Colonic mucosa (tissue), 4 donors: ENCODE measurements at places on chromosomes 6 and 20. TPM values are rescaled to one million over a fixed set of nuclear protein-coding genes. Genes with fewer than 3 reads are reported as not detected.

DNA sequence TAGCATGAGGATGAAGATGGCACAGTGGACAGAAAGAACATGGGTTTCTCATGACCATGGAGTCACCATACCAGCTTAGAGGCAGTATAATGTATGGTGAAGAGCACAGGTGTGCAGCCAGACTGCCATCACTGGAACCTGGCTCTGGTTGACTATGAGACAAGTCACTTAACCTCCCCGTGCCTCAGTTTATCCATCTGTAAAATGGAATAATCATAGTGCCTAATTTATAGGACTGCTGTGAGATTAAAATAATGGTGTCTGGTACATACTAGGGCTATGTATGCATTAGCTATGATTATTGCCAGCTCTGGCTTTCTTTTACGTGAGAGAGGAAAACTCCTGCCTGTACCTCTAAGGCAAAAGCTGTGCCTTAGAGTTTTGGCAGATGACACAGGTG lies 19.4 kb downstream of the SLC35B3 start:
- no peak for DNase-seq

Gene PROCR
- total RNA-seq: 14.5 TPM

DNA sequence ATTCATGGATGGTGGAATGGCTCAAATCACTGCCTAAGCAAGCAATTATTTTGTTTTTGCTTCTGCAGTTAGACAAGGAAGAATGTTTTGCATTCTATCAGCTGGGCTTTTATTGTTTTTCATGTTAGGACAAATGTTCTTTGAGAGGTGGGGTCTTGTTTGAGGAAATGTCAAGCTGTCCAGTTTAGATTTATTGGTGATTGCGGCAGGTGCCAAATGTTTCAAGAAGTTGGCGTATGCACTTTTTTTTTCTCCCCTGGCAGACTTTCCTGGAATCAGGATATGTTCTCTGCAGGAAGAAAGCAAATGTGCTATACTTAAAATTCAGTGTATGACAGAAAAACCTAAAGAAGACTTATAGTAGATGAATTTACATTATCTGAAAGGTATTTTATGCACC lies 81.0 kb upstream of the JAG1 start:
- DNase-seq: no peak

GRCh38 chr6:170017603-170018320 lies 266.3 kb downstream of the ERMARD start:
- DNase-seq: no peak

DNA sequence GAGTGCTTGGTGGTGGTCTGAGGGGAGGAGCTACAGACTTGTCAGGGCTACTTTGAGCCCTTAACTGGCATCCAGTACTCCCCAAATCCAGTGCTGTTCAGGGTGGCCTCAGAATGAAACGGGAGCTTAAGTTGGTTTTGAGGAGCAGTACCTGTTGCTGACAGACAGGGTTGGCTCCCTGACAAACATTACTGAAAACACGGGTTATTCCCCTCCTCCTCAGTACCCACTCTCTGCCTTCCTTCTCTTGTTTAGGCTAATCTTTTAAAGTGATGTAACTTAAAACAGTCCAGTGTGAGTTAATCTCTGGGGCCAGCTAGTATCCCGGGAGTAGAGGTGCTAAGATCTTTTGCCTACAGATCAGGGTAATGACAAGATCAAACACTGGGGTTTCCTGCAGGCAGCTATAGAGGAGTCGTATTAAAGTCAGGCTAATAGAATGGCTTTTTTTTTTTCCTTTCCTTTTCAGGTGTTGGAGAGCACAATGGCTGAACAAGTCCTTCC lies 3.7 kb downstream of the TNFAIP3 start:
- DNase-seq: no peak

DNA sequence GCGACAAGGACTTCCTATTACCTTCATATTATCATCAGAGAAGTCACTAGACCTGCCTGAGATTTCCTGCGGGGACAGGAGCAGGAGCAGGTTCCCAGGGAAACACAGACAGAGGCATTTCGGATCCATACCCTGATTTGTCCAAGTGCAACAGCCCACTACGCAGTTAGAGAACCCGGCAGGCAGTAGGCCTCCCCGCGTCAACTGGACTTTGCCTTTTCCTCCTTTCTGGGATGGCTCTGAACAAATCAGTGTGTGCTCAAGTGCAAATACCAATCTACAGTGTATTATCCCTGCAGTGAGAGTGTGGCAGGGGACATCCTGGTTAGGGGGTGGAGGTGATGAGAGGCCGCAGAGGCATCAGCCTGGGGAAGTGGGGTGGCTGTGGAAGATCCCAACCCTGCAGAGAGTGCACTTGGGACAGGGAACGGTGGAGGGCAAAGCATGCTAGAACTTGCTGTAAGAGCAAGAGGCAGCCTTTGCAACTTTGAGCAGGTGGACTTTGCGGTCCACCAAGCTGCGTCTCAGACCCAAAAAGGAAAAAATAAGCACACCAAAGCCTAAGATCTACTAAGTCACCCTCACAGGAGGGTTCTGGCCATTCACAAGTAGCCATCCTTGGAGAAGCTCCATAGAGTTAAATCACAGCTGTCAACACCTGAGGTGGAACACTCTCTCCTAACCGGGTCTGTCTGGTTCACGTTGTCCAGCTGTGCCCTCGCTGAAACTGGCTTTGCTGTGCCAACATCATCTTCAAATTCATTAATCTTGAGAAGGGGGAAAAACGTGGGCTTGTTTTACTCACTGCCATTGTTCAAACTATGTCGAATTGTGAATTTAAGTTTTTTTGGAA lies 159.1 kb downstream of the ZDHHC14 start:
- DNase-seq: peak; percentile 68

DNA sequence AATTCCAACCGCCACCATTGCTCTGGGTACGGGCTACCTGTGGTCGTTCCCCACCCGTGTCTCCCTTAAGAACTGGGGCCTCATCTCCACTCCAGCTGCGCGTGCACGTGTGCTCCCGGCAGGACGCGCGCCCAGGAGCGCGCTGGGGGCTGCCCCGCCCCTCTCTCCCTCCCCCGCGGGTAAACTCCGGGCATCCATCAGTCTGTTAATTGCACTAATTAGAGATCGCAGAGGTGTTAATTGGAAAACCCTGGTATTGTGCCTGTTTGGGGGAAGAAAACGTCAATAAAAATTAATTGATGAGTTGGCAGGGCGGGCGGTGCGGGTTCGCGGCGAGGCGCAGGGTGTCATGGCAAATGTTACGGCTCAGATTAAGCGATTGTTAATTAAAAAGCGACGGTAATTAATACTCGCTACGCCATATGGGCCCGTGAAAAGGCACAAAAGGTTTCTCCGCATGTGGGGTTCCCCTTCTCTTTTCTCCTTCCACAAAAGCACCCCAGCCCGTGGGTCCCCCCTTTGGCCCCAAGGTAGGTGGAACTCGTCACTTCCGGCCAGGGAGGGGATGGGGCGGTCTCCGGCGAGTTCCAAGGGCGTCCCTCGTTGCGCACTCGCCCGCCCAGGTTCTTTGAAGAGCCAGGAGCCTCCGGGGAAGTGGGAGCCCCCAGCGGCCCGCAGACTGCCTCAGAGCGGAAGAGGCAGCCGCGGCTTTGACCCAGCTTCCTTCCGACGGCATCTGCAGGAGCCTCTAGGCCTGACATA lies 14.4 kb downstream of the FOXP4 start:
- DNase-seq: peak; percentile 47

Gene PSORS1C2
- not detected for total RNA-seq

Gene CALHM4
- not detected for total RNA-seq

Gene RPRD1B
- 22.7 TPM for total RNA-seq

DNA sequence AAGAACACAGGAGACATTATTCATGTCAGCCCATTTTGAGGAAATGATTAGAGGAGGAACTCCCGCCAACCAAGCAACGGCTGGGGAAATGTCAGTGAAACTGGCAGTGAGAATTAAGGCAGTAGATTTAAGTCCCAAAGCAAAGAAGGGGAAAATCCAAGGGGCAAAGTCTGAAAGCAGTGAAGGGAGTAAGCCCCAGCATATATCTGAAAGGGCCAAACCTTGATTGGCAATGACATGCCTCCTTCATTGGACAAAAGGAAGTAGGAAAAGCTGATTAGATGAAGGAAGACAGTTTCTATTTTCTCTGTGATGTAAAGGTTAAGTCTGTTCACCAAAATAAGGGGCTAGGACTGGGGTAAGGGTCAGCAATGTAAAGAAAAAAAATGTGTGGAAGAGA lies 190.3 kb downstream of the RNF144B start:
- no peak for DNase-seq

Gene PKIB
- total RNA-seq: 113 TPM

- peak; percentile 57 for DNase-seq
Observed at GRCh38 chr20:11544029-11544678, 373.5 kb upstream of the BTBD3 start.
